ENCODE measurements at places on chromosomes 5 and 9. TPM values are rescaled to one million over a fixed set of nuclear protein-coding genes. Genes with fewer than 3 reads are reported as not detected.
A peak's percentile ranks its signal among the peaks of the same experiment; 100 is the strongest.

DNA sequence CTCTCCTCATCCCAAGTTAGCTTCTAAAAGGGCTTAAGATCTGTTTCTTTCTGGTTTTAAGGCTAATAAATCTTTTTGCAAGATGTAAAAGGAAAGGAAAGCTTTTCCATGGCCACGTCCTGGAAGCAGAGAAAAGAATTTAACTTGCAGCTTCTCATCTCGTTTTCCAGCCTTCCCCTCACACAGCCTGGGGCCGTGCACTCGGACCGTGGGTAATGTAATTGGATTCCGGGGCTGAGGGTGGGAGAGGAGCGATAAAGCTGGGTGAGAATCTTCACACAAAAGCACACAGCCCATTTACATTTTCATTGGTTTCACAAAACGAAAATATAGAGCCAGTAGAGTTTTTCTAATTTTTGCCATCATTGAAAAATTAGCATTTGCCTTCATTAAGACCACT, 91.2 kb downstream of the IRX2 start:
- DNase-seq: no peak
- H3K36me3 ChIP-seq: no peaks in the 10 kb centered on the region
- H3K27me3 ChIP-seq: no peaks in the 10 kb centered on the region
- no peaks in the 10 kb centered on the region for H3K4me1 ChIP-seq
- H3K4me3 ChIP-seq: no peak overlapping the region

GRCh38 chr9:121122246-121123032, 47.7 kb downstream of the CNTRL start:
- peak overlapping the region; percentile 95 for H3K27ac ChIP-seq
- peak; percentile 19 for DNase-seq
- no peaks in the 10 kb centered on the region for H3K27me3 ChIP-seq
- H3K36me3 ChIP-seq: no peaks in the 10 kb centered on the region
- H3K4me3 ChIP-seq: peak overlapping the region; percentile 95
- peaks cover 51% of the 10 kb centered on the region for H3K4me1 ChIP-seq

DNA sequence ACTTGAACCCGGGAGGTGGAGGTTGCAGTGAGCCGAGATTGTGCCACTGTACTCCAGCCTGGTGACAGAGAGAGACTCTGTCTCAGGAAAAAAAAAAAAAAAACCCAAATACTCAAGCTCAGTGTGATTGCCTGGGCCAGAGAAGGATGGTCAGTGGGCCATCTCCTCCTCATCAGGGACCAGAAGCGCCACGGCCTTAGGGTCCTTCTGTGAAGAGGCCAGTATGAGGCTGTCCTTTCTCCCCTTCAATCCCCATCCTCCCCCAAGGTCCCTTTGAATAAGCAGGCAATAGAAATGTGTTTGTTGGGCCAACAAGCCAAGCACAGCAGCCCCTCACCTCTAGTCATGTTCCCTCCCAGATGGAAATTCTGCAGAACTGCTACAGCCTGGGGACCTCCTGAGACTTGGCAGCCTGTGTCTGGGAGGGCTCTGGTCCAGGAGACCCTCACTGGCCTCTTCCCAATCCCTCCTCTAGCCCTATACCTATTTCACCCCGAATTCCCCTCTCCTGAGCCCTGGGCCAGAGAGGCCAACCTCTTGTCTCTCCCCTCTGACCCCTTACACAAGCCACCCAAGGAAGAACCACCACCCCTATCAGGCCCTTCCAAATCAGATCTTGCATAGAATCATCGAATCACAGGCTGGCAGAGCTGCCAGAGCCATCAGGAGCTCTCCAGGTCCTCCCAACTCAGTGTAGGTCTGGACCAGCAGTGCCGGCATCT, 1.0 kb downstream of the CSF1R start:
- no peak overlapping the region for H3K27ac ChIP-seq
- DNase-seq: no peak
- H3K36me3 ChIP-seq: no peaks in the 10 kb centered on the region

DNA sequence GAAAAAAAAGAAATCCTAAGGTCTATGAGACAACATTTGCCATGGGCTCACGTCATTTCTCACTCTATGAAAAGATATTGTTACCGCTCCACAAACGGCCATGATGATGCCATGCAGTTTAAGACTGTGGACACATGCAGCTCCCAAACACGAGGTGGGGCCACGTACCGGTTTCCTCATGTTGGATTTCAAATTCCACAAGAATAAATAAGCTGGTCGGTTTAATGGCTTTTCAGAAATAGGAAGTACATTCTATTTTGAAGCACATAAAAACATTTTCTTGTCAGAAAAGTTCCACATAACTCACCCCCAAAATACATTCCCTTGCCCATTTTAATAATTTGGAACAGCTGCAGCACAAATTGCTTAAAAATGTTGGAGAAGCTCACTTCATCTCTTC, 130.6 kb downstream of the MYO10 start:
- H3K27ac ChIP-seq: no peak overlapping the region
- H3K36me3 ChIP-seq: no peaks in the 10 kb centered on the region
- H3K4me3 ChIP-seq: no peak overlapping the region

GRCh38 chr9:115117999-115118878, at the start of gene TNC:
Gene TNC (minus strand): TSS chr9:115118157. CDS start chr9:115091018, 27,139 bp downstream.
- peak within 1 kb of the TSS; percentile 46 for H3K4me3 ChIP-seq
- no peak within 1 kb of the TSS for H3K27ac ChIP-seq
- no peak for DNase-seq
- H3K27me3 ChIP-seq: peaks cover 95% of the 10 kb centered on the region
- H3K4me1 ChIP-seq: peaks cover 8% of the 10 kb centered on the region

DNA sequence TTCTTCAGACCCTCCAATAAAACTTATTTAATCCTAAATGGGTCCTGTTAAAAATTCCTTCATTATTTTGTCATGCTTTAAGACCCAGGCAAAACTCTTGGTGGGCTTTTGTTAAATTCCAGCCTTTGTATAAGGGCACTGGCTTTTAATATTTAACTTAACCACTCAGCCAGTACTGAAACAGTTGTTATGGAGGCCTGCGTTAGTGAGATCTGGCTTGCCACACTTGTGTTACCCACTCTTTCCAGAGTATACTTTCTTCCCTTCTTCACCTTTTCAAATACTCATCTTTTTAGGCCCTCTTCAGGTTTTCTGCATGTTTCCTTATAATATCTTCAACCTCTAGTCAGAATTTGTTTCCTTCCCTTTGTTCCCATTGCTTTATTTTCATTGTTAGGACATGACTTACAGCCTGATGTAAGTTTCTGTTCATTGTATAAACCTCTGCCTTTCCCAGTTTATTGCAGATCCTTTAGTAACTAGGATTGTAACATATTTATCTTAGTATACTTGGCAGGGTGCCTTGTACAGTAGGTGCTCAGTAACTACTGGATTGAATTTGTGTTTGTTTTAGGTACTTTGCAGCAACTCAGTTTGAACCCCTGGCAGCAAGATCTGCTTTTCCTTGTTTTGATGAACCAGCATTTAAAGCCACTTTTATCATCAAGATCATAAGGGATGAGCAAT, 48.8 kb downstream of the LNPEP start:
- peak overlapping the region; percentile 18 for H3K27ac ChIP-seq
- peaks cover 4% of the 10 kb centered on the region for H3K36me3 ChIP-seq
- H3K4me3 ChIP-seq: no peak overlapping the region
- no peak for DNase-seq

GRCh38 chr5:54007827-54008777, 302.3 kb downstream of the ARL15 start:
- H3K27ac ChIP-seq: no peak overlapping the region
- H3K4me1 ChIP-seq: peaks cover 2% of the 10 kb centered on the region
- H3K36me3 ChIP-seq: no peaks in the 10 kb centered on the region
- no peak overlapping the region for H3K4me3 ChIP-seq

The TMEM232 gene
- 4.0 TPM for total RNA-seq

- no peaks in the 10 kb centered on the region for H3K27me3 ChIP-seq
- H3K4me3 ChIP-seq: no peak overlapping the region
- no peak overlapping the region for H3K27ac ChIP-seq
- H3K4me1 ChIP-seq: no peaks in the 10 kb centered on the region
Measured at GRCh38 chr5:84290161-84290560, 94.5 kb downstream of the EDIL3 start.

The CCDC112 gene
- total RNA-seq: 2.1 TPM

DNA sequence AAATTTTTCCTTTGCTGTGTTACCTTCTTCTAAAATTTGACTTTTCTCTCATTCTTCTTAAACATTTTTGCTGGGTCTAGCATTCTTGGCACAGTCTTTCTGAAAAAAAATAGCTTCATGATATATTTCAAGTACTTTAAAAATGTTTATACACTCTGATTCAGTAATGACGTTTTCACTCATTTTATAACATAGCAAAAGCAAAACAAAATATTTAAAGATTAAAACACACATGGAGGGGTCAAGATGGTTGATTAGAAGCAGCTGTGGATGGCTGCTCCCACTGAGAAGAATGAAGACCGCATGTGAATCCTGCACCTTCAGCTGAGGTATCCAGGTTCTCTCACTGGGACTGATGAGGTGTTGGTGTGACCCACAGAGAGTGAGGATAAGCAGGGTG, 188.2 kb downstream of the SGCD start:
- H3K36me3 ChIP-seq: peaks cover 2% of the 10 kb centered on the region
- no peak overlapping the region for H3K27ac ChIP-seq
- H3K4me1 ChIP-seq: no peaks in the 10 kb centered on the region
- H3K27me3 ChIP-seq: no peaks in the 10 kb centered on the region
- H3K4me3 ChIP-seq: no peak overlapping the region

- H3K4me3 ChIP-seq: no peak overlapping the region
- no peaks in the 10 kb centered on the region for H3K4me1 ChIP-seq
- no peaks in the 10 kb centered on the region for H3K36me3 ChIP-seq
- DNase-seq: no peak
Measured at GRCh38 chr5:135571066-135571609, 7.7 kb downstream of the CXCL14 start.

The PIP5KL1 gene
- 4.4 TPM for total RNA-seq

The PAEP gene
- not detected for total RNA-seq

Measured in activated T-cell treated with anti-CD3 and anti-CD28 coated beads, Interleukin-2, amount 50 U/mL, for 72 hours (primary cell).